ENCODE measurements at places on chromosomes 3 and 15.
A peak's percentile ranks its signal among the peaks of the same experiment; 100 is the strongest.

- peak; percentile 20 for DNase-seq
These were observed 267.7 kb downstream of the ZBTB20 start for GRCh38 chr3:114879059-114880031.

GRCh38 chr15:23424111-23424904 lies 22.7 kb downstream of the GOLGA6L2 start:
- DNase-seq = no peak

- DNase-seq = no peak
These were observed 139.4 kb downstream of the LRRC28 start for GRCh38 chr15:99390667-99391066.

GRCh38 chr3:54067055-54067698 lies 55.2 kb upstream of the CACNA2D3 start:
- DNase-seq = no peak

DNA sequence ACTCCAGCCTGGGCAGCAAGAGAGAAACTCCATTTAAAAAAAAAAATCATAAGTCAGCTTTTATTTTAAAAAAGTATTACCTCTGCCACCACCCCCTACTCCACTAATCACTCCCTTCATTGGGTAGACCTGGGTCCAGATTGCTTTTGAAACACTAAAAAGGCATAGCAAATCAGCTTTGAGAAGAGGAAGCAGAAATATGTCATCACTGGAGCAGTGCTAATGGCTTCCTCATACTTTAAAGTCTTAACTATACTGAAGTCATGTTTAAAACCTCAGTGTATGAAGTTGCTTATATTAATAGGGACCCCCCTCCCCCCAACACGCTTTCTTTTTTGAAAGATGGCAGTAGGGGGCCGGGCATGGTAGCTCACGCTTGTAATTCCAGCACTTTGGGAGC lies 1.0 kb upstream of the HTR3D start:
- no peak for DNase-seq
